ENCODE measurements at places on chromosomes 11 and 22.

GRCh38 chr11:21430537-21430936, 761.2 kb downstream of the NELL1 start:
- DNase-seq, result no peak

DNA sequence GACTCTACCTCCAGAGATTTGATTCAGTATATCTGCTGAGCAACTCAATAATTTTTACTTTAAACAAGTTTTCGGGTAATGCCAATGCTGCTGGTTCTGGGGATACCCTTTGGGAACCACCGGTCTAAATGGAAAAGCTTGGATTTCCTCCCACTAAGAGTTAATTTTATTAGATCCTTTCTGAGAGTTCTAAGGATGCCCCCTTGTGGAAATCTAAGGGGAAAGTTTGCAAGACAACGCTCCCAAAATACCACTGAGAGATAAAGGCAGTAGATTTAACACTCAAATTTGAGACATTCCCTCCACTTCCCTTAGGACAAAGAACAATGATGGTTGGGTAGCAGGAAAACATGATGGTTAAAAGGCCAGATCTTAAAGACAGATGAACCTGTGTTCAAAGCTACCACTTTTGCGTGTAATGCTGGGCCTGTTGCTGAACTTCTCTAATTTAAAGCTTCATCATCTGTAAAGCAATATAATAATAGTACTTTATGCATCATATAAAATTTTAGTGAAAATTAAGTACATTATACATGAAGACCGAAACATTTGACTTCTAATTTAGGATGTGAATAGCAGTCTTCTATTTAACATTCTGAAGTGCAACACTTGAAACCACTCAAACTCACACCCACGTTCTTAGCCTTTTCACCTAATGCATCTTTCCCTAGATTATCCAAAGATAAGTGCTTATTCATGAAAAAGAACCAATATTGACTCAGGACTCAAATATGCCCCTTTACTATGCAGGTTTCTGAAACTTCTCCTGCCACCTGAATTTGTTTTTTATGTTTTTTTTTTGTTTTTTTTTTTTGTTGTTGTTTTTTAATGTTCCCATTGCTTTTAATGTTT, 110.1 kb upstream of the LUZP2 start:
- DNase-seq, result no peak

- no peak for DNase-seq
Measured at GRCh38 chr11:76209375-76209972, 3.2 kb upstream of the WNT11 start.

- no peak for DNase-seq
Measured at GRCh38 chr11:119478711-119479285, 55.8 kb upstream of the THY1 start.

Data from activated T-helper 1 cell treated with anti-CD3 and anti-CD28 coated beads, Interleukin-2, amount 50 U/mL, for 16 hours (primary cell).